ENCODE measurements at places on chromosomes 5 and 9.
A peak's percentile ranks its signal among the peaks of the same experiment; 100 is the strongest.

DNA sequence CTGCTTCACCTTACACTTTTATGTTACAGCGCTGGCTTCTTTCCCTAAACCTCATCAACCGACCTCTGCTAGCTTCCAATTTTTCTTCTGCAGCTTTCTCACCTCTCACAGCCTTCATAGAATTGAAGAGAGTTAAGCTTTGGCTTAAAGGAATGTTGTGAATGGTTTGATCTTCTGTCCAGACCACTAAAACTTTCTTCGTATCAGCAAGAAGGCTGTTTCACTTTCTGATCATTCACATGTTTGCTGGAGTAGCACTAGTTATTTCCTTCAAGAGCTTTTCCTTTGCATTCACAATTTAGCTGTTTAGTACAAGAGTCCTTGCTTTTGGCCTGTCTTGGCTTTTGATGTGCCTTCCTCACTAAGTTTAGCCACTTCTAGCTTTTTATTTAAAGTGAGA, 49.5 kb downstream of the NR3C1 start:
- DNase-seq = no peak

GRCh38 chr5:150052956-150053712, 33.2 kb downstream of the CSF1R start:
- peak; percentile 94 for DNase-seq

- no peak for DNase-seq
Observed at GRCh38 chr5:147626464-147626863, 116.6 kb upstream of the DPYSL3 start.

DNA sequence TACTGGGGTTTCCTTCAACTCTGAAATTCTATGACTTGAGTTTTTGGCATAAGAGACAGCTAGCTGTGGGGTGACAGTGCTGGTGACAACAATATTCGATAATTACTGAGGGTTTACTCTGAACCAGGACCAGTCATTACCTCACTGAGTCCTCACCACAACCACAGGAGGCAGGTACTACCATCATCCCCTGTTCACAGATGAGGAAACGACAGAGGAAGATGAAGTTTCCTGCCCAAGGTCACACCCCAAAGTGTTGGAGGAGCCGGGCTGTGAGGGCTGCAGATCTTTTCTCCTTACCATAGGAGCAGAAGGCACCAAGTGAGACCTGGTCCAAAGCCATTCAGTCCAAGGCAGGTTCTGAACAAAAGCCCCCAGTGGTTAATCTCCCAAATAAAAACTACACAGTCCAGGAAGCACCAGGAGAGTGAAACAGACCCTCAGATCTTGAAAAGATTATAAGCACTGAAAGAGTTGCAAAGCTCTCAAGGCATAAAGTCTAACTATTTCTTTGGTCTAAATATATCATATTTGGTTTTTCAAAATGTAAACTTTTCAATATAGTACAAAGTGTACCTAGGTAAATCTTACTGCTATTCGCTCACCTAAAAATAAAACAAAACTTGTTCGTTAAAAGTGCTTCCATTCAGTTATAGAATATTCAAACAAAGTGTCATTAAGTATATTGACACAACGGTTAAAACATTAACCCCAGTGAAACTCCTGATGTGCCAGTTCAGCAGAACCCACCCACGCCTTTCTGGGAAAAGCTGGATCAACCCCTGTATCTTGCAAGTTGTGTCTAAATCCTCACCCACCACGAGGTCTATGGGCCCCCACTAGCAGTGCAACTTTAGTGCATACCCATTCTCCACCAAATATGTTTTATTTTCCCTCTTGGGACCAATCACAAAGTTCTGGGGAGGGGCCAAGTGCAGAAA, 82.6 kb upstream of the EQTN start:
- no peak for DNase-seq

DNA sequence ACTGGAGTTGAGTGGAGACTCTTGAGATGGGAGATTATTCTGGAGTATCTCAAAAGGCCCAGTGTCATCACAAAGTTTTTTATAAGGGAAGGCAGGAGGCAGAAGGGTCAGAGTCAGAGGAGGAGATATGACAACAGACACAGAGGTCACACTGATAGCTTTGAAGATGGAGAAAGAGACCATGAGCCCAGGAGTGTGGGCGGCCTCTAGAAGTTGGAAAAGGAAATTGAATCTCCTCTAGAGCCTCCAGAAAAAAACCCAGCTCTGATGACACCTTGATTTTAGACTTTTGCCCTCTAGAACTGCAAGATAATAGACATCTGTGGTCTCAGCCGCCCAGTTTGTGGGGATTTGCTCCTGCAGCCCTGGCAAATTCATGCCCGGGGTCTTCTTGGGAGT, 64.8 kb upstream of the SPTLC1 start:
- DNase-seq = peak; percentile 83
